ENCODE measurements at places on chromosomes 5 and 9. TPM values are rescaled to one million over a fixed set of nuclear protein-coding genes. Genes with fewer than 3 reads are reported as not detected.

PCDHB4 gene
- total RNA-seq, result not detected

ARID3C gene
- total RNA-seq, result not detected

CMYA5 gene
- 3.1 TPM for total RNA-seq

DBH gene
- not detected for total RNA-seq

RASEF gene
- 26.8 TPM for total RNA-seq

IL9 gene
- total RNA-seq, result not detected

DOCK8 gene
- 24.9 TPM for total RNA-seq

GRCh38 chr9:132242621-132243155, 80.8 kb downstream of the NTNG2 start:
- DNase-seq, result no peak

DNA sequence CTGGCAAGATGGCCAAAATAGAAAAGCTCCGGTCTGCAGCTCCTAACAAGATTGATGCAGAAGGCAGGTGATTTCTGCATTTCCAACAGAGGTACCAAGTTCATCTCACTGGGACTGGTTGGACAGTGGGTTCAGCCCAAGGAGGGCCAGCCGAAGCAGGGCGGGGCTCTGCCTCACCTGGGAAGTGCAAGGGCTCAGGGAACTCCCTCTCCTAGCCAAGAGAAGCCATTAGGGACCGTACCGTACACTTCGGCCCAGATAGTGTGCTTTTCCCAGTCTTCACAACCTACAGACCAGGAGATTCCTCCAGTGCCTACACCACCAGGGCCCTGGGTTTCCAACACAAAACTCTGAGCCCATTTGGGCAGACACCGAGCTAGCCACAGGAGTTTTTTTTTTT, 277.8 kb downstream of the SLCO4C1 start:
- DNase-seq, result no peak

- DNase-seq, result no peak
These were observed 35.4 kb upstream of the RXRA start for GRCh38 chr9:134290603-134291451.

DNA sequence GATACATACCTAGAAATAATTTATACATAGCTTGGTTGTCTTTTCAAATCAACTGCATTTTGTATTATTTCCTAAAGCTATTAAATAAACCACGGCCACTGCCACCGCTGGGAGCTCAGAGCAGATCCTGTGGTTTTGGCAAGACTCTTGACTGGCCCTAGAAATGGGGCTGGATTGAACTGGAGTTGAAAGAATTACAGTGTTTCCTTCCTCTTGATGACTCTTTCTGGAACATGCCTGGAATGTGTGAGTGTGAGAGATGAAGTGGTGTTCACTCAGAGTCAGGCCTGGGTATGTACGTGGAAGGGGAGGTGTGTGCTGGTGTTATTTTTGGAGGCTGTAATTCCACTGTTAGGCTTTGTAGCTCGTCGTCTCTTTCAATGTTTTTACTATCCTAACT, 45.9 kb downstream of the TEK start:
- DNase-seq, result no peak

- DNase-seq, result no peak
These were observed 17.3 kb downstream of the SPINK9 start for GRCh38 chr5:148352696-148353095.

DNA sequence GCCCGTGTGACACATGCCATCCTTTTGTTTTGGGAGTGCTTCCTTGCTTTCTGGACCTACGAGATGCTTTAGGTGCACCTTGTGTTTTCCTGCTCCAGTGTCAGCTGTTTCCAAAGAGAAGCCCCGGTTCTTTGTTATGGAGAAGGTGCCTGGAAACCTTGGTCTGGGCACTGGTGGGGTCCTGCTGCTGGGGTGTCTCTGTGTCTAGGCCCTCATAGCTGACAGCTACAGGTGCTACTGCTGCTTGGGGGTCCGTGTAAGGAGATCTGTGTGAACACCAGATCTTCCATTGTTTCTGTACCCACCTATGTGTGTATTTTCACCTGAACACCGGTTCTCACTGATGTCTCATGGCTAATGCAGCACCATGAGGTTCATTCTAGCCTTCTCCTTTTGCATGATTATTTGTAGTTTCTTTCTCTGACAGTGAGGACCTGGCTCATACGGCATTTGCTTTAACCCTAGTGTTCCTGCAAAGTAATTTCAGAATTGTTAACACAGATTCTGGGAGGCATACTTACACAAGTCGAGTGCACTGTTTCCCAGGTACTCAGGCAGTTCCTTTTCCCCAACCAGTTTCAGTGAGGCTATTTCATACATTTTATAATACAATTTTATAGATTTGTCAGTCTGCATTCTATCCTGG, 13.2 kb upstream of the FAM120AOS start:
- DNase-seq, result no peak

GRCh38 chr5:124572971-124573370, 173.5 kb downstream of the ZNF608 start:
- DNase-seq, result no peak

DNA sequence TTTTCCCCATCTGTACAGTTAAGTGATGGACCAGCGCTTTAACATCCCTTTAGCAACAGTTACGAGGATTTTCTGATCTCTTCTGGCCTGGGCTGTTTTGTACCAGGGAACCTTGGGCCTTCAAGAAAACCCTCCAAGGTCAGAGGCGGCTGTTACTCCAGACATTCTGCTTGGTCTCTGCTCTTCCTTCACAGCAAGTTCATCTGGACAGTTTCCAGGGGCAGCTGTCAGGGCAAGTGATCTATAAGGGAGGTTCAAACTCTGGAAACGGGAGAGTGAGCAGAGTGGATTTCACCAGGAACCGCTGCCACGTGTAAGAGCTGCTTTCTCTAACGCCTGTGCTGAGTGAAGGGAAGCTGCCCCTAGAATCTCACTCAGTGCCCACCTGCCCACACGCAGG, 36.7 kb downstream of the ZNF618 start:
- no peak for DNase-seq
